GM18507 (cell line): ENCODE measurements at places on chromosomes 5 and 9.
A peak's percentile ranks its signal among the peaks of the same experiment; 100 is the strongest.

DNA sequence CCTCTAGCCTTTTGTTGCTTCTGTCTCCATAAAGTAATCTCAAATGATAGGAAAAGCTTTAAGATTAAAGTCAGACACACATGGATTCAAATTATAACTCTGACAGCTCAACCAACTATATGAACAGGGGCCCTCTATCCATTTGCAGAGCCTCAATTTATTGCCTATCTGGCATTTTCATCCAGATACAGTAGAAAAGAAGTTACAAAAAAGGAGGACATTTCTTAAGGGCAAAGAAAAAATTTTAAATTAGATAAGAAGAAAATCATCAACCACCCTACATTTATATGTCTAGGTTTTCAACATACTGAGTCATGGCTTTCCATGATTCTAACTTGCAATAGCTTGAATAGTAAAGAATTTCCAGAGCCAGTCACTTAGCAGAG, 567.2 kb downstream of the CAAP1 start:
- DNase-seq: no peak

DNA sequence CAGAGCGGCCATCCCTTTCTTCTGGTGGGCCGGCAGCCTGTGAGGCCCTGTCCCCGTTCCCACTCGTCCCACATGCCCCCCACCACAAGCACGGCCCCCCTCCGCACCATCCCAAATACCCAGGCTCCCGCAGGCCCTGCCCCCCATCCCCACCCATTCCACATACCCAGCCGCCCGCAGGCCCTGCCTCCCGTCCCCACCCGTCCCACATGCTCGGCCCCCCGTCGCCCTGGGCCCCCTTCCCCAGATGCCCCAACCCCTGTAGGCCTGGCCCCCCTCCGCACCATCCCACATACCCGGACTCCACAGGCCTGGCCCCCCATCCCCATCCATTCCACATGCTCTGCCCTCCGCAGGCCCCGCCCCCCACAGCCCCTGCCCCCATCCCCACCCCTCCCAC, 11.5 kb downstream of the SLC6A19 start:
- DNase-seq: no peak

DNA sequence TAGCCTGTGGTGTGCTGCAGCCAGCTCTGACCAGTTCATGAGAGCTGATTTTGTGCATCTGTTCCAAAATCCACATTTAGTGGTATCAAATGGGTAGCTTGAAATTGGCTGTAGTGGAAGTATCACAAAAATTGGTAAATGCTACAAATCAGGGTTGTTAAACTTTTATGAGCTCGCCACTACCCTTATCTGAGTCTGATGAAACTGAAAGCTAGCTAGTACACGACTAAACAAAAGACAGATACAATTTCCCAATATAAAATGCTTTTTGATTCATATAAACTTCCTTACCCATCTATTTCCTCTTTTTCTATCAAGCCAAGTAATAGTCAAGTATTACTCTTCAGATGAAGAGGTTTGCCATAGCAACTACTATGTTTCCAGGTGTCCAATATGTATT, 392.0 kb downstream of the TMEM161B start:
- DNase-seq: no peak

GRCh38 chr5:98791001-98791519, 17.6 kb downstream of the RGMB start:
- no peak for DNase-seq

DNA sequence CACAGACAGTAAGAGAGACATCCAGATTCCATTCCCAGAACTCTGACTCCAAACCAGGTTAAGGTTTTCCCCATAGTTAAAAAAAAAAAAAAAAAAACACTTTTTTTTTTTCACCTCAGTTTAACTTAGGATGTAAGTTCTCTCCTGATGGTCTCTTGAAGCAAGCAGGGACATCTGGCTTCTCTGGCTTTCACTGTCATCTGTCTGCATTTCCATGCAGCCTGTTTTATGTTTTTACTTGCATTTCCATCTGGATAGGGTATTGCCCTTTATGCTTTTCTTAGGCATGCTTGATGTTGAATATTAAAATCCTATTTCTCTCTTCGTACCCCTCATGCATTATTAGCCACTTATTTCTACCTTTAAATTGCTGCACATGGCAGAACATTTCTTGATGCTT, 135.3 kb upstream of the WWC1 start:
- no peak for DNase-seq

DNA sequence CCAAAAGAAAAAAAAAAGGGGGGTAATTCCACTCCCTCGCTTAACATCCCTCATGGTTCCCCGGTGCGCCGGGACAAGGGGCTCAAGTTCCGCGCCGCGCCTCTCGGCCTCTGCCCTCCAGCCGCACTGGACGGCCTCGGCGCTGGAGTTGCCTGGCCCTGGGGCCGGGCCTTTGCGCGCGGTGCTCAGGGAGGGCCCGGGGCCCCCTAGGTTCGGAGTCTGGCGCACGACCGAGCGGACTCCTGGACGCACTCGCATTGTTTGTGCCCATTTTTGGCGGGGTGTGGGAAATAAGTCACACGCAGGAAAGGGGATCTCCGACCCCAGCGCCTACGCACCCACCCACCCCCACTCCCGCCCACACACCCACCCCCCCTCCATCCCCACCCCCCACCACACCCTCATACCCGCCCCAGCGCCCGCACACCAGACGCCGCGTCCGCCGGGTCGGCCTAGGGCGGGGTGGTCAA, 381 bp downstream of the MED22 start:
- peak; percentile 40 for DNase-seq

- no peak for DNase-seq
Observed at GRCh38 chr5:165477546-165477945, 1972.1 kb downstream of the MAT2B start.

DNA sequence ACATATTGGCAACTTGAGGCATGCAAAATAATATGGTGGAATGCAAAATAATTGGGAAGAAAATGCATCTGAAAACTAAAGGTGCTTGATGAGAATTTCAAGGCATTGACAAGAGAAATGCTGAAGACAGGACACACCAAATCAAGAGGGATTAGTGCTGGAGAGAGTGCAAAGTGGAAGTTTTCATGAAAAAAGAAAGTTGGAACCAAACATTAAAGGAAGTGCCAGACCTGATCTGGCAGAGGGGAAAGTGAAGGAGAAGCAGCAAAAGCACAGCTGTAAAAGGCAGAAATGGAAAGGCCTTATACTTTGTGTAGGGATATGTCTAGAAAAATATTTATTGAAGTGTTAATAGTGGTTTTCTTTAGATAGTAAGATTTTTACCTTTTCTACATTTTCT, 35.3 kb upstream of the FYB1 start:
- DNase-seq: no peak

GRCh38 chr5:82058710-82059109, 86.9 kb downstream of the ATG10 start:
- no peak for DNase-seq

DNA sequence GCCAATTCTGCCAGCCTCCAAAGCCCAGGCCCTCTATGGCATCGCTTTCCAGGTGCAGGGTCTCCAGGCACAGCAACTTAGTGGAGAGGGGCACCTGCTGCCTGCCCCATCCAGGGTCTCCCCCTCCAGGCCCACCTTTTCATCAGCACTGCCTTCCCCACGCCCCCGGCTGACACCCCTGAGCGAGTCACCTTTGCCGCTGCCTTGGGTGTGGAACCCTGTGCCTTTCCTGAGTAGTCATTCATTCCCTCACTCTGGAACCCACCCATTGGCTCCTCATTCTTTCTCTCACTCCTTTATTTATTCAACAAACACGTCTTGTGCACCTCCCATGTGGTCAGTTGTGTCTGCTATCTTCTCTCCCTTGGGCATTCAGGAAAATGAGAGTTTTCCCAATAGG, 14.5 kb upstream of the RPL26L1 start:
- DNase-seq: no peak

DNA sequence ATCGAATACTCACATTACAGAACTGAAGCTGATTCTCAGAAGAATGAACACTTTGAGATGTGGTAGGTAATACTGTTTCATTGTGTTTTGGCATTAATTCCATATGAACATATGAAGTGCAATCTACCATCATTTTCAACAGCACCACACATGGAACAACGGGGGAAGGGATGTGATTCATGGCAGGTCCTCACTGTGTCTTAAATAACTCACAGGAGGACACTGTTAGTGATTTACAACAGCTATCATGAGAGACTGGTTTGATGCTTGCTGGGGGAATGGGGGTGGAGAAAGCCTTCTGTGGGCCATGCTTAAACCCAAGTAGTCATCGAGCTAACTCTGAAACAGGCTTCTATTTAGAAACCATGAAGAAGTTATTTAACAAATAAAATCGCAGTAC, 232.9 kb downstream of the SPOCK1 start:
- DNase-seq: no peak

- DNase-seq: no peak
Observed at GRCh38 chr5:177421062-177421798, 5.2 kb upstream of the GRK6 start.

DNA sequence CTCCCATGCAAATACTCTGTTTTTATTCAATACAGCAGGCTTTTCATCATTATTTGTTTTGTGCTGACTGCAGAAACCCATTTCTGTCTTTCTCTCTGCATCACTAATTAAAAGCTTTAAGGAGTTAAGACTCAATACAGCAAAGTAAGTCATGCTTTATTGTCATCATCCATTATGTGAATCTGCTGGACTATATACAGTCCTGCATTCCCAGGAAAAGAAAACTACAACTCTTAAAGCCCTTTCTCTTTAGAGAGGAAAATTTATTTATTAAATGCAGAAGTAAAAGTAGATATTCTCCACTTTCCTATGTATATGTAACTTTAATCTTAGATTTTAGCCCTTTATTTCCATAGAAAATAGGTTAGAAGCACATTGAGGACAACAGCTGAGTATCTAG, 706.6 kb upstream of the RGMB start:
- no peak for DNase-seq

GRCh38 chr9:94799578-94800264, 73.2 kb downstream of the AOPEP start:
- no peak for DNase-seq

- no peak for DNase-seq
Observed at GRCh38 chr9:107483666-107484065, 5.9 kb downstream of the KLF4 start.

DNA sequence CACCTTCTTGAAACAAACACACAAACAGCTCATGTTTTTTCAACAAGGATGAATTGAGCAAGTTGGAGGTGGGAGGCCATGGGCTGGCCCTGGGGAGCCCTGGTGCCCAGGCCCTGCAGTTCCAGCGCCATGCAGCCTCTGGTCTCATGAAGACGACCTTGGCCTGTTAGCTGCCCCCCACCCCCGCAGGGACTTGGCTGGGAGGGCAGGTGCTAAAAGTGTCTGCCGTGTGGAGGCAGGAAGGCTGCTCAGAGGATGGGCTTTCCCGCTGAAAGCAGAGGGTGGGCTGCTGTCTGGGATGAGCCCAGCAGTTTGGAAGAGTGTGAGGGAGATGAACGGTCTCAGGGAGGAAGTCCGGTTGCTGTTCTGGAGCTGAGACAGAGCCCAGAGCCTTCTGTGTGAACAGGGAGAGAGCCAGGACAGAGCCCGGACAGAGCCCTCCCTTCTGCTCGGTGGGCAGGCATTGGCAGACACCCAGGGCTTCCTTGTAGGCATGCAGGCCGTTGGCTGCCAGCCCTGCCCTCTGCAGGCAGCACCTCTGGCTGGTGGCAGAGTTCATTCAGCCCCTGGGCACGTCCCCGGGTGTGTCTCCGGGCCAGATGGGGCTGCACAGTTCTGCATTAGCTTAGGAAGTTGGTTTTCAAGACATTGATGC, 18.7 kb downstream of the ROPN1L start:
- DNase-seq: no peak

- DNase-seq: no peak
Observed at GRCh38 chr5:61622156-61622555, 290.1 kb downstream of the ZSWIM6 start.

- DNase-seq: no peak
Observed at GRCh38 chr5:148561801-148562311, 92.5 kb downstream of the HTR4 start.

- DNase-seq: no peak
Observed at GRCh38 chr5:102036927-102037326, 259.2 kb downstream of the SLCO4C1 start.

- no peak for DNase-seq
Observed at GRCh38 chr9:37311938-37312708, 110.4 kb upstream of the GRHPR start.

GRCh38 chr9:8821910-8822666, 1022.5 kb upstream of the DMAC1 start:
- DNase-seq: no peak

DNA sequence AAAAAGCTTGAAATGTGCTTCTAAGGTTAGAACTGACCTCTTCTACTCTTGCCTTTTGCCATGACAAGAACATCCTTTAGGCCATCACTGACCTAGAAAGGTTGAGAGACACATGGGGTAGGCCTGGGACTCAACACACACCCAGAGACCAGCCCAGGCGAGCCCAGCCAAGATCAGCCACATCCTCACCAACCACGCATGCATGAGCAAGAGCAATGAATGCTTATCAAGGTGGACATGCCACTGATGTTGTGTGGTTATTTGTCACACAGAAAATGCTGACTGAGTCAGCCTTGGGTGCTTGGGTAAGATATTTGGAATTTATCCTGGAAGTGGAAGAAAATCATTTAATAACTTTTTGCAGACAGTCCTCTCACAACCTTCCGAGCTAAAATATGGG, 39.4 kb downstream of the SMIM23 start:
- no peak for DNase-seq

- DNase-seq: no peak
Observed at GRCh38 chr5:58598440-58598839, 15.6 kb downstream of the RAB3C start.

- no peak for DNase-seq
Observed at GRCh38 chr5:44389090-44389822, at the start of gene FGF10. Gene FGF10, minus strand, starts transcription at chr5:44389420. Its CDS starts 738 bp downstream, at chr5:44388682.

GRCh38 chr9:89779405-89780203, 174.8 kb downstream of the GADD45G start:
- no peak for DNase-seq

DNA sequence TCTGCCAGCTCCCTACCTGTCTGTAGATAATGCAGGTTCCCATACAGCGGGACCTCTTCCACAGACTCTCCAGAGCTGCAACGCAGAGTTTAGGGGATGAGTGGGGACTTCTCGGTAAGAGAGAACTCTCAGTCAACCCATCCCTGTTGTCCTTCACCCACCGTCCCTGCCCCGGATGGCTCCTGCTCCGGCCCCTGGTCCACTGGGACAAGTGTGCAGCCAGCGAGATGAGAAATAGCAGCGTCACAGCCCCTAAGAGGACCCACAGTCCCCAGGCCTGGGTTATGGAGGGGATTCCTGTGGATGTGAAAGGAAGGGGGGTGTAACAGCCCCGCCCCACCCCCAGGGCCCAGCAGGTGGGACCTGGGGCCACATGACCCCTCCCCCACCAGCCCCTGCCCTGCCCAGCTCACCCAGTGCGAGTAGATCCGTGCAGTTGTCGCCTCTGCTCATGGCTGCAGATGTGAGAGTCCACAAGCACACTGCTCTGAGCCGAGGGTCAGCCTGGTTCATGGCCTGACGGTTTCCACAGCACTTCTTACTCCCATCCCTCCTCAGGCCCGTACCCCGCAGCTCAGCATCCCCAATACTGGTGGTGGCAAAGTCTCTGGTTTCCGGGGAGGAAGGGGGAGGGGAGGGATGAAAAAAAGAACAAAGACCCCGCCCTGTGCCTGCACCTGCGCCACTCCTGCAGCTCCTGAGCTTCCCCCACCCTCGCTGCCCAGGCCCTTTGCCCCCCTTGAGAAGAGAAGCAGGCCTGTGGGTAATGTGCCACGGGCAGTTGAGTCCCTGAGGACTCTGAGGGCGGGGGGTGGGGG, at the start of gene SIT1:
TSS of gene SIT1 (minus strand) at position 591 of the 818 bp plus-strand sequence. CDS start at position 513, 78 bp downstream.
- DNase-seq: no peak
